Stimulated activated naive CD8-positive, alpha-beta T cell treated with anti-CD3 and anti-CD28 coated beads, Interleukin-15, Interleukin-2, amounts not matched to agents 100 U/mL and 50 U/mL, for 24 hours (primary cell): ENCODE measurements at places on chromosomes 7 and 10.

GRCh38 chr7:21579341-21580072 lies 36.7 kb downstream of the DNAH11 start:
- no peak for DNase-seq

- no peak for DNase-seq
These were observed 41.6 kb downstream of the SLC39A12 start for GRCh38 chr10:17993361-17993760.

DNA sequence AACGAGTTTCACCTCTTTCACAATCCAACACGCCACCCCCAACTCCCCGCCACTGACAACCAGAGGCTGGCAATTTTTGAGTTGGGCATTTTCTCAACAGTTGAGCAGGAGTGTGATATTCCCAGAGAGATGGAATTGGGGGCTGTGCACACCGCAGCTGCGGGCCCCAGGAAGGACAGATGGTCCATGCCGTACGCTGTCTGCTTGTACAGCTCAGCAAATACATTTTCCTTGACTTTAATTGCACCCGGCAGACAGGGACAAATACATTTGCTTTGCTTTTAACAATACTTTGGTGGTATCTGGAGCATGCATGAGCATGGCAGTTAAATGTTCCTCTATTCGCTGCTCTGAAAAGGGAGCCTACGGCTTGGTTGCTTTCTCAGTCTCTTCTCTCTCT lies 354.2 kb upstream of the DPP6 start:
- DNase-seq = no peak

- no peak for DNase-seq
These were observed 178.6 kb downstream of the RPS24 start for GRCh38 chr10:78212060-78212785.

DNA sequence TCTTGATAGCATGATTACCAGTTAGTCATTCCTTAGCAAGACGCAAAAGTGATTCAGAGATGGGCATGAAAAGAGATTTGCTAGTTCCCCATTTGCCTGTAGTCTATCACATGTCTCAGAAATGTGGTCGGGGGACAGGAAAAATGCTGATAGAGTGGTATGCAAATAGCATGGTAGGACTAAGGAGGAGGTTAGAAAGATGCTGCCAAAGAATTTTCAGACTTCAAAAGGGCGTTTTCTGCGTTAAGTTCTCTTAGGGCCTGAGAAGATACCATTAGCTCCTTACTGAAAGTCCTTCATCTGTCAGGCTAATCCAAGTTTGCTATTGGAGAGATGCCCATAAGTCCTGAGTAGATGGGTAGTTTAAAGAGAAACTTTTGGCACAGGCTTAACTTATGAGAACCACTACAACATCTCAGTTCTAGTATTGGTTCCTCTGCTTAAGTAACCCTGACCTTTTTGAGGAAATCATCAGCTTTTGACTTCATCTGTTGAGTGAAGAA lies 2.7 kb downstream of the CALD1 start:
- DNase-seq = no peak

DNA sequence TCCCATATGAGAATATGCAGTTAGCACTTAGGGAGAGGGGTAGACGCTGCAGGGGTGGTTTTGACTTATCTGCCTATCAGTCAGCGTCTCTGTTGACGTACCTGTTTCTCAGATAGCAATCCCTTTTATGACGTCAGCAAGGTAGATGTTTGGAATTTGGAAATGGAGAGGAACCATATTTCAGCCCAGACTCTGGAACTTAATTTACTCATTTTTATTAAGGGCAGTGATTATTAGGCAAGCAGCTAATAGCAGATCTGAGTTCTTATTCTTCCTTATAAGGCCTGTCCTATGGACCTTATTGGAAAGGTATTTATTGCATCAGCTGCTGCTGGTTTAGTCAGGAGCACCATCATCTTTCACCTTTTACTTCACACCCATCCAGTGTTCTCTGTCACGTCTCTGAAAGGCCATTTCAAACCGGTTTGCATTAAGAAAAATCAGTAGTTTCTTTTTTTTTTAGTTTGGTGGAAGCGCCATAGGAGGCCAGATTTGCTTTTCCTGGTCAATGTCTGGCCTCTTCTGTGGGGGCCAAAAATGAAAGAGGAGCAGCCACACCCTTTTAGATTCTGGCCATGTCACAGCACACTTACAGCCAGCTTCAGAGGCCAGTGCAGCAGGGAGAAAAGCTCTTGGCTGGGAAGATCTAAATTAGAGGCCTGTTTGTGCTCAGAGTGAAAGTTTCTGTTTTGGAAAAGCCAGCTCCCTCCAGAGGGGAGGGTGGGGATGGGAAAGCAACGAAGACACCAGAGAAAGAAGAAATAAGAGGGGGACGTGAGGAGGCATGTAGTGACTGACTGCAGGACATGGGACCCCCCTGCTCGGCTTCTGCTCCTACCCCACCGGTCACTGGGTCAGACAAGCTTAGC lies 146.3 kb downstream of the TCF7L2 start:
- no peak for DNase-seq

GRCh38 chr7:102320181-102320580 lies 33.5 kb downstream of the SH2B2 start:
- DNase-seq = no peak

GRCh38 chr7:1843271-1843861 lies 173.3 kb downstream of the ELFN1 start:
- DNase-seq = no peak

- DNase-seq = no peak
These were observed 974.5 kb downstream of the LRMDA start for GRCh38 chr10:76405922-76406321.

GRCh38 chr7:11181590-11181989 lies 207.9 kb downstream of the PHF14 start:
- DNase-seq = no peak

GRCh38 chr10:99450156-99450555 lies 19.7 kb upstream of the GOT1 start:
- DNase-seq = no peak

DNA sequence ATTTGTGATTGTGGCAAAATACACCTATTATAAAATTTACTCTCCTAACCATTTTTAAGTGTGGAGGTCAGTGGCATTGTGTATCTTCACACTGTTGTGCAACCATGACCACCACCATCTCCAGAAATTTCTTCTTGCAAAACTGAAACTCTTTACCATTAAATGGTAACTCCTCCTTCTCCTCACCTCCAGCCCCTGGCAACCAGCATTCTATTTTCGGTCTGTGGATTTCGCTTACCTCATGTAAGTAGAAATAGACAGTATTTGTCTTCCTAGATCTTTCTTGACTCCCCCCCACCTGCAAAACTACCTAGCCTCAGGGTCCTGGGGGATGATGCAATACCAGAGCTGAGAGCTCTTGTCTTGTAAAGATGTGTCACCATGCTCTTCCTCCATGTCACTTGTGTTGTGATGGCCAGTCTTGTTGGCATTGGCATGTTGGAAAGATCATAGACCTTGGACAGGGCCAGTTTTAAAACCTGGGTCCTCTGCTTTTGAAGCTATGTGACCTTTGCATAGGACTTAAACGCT lies 71.1 kb upstream of the EMX2 start:
- no peak for DNase-seq

GRCh38 chr10:99708428-99709012 lies 23.4 kb downstream of the COX15 start:
- DNase-seq = no peak

DNA sequence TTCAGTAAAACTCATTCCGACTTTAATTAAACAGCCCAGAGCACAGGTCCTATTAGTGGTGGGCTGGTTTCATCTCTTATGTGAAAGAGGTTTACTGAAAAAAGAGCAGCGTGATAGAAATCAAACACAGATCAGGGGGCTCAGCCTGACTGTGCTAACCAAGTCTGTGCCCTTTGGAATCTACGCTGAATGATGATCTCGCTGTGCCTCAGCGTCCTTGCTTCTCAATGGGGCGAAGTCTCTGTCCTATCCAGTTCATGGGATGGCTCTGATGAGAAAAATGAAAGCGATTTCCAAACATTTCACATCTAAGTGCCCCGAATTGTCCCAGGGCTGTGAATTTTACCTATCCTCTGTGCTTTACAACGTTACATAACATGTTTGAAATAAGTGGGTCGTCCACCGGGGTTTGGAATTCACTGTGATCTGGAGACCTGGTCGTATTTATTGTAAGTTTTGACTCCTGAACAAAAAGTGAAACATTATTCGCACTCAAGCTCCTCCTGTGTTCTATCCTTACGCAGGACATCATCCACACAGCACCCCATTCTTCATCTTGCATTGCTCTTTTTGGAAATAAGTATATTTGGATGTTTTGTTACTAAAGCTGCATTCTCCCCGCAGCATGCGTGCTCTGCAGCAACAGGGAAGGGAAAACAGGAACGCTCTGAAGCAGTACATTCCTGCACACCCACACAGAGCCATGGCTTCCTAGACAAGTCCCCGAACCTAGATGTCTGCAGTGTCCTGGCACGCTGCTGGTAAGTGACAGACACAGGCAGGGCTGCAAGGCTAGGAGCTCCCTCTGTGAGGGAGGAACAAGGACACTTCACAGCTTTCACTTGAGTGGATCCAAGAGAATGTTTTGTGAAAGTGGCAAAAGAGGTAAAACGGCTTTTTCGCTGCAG lies 83.5 kb downstream of the SLC37A3 start:
- DNase-seq = no peak

DNA sequence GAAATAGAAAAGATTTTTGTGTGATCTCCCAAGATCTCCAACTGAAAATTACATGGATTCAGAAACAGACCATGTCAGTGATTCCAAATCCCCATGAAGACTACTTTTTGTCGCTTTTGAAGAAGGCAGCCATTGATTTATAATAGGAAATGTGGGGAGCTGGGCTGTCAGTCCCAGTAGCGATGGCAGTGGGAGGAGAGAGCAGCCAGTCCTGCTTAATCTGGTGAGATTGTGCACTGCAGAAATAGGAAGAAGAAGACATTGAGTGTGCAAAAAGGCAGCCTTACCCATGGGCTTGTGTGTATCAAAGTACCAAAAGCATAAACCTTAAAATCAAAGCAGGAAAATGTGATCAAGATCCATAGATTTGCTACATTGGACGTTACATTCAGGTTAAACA lies 4.8 kb downstream of the ADRB1 start:
- no peak for DNase-seq

DNA sequence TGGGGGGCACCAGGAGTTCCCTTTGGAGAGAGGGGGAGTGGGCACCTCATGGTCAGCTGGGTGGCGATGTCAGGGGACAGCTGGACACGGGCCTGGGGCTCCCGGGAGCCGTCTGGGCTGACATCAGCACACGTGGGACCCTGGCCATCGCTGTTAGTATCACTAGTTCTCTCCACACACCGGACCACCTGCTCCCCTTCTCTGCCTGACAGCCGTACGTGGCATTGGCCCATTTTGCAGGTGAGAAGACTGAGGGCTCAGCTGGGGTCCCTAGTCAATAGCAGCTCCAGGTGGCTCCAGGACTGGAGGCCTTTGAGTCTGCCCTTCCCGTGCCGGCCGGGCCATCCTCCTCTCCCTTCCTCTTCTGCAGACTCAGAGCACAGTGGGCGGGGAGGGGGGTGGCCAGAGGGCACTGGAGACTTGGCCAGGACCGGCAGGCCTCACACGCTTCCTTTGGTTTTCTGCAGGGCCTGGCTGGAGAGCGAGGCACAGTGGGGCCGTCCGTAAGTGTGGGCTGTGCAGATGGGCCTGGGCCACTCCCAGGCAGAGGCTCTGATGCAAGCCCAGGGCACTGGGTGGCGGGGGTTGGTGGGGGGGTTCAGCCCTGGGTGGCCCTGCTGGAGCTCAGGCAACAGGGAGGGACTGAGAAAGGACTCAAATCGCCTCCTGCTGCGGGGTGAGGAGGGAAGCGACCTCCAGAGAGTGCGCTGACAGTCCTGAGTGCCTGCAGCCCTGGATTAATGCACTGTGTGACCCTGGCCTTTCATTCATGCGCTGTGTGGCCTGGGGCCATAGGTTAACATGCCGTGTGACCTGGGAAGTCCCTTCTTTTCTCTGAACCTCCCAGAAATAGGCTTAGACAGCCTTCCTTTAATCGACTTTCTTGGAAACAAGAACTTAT lies 78.2 kb downstream of the MYL10 start:
- DNase-seq = no peak

GRCh38 chr10:110059925-110060324 lies 52.1 kb downstream of the ADD3 start:
- no peak for DNase-seq

DNA sequence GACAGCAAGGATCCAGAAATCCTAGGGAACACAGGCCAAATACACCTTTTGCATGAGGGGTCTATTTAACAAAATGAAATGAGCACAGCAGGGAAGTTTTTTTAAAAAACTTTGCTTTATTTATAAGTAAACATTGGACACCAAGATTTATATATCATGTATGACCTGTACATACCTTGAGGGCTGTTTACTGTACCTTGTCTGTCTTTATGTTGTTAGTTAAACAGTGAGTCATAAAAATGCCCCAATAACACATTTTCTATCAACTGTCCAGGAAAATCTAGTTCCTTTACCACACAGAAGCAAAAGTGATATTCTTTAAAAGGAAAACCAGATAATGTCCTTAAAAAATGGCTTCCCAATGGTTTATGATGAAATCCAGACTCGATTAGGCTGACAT lies 45.1 kb upstream of the AGR3 start:
- no peak for DNase-seq

DNA sequence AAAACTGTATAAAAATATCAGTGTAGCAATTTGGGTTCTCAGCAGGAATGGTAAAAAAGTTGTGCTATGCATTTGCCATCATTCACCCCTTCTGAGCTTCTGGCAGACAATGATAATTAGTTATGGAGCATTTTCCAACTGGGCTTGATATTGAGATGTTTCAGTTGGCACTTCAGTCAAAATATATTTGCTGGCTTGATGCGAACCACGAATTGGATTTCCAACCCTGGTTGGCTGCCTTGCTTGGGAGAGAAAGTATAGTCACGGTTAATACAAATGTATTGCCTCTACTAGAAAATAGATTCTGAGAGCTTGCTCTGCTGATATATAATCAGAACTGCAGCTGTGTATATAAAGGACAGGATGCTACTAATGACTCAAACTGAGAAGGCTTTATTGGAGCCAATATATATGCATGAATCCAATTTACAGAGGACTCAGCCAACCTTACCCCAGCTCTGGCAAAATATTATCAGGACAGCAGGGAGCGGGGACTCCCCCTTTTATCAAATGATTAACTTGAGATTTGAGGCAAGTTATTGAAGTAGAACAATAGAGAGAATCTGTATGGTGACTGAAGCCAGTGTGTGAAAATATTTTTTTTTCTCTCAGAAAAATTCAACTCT lies 219.8 kb upstream of the SMIM30 start:
- DNase-seq = no peak

DNA sequence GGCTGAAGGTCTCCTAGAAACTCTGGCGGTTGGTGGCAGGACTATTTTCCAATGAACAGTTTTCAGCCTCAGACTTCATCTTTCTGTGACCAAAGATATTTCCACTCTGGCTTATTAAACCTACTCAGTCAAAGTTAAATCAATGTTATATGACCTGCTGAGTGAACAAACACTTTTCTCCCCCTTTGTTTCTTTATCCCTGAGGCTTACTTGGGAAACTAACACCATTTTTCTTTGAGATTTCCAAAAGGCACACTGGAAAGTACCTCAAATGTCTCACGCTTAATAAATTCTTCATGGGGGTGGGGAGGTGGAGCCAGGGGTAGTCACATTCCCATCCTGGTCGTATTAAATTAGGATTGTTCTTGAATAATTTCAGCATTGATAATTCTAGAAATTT lies 1.8 kb downstream of the TMEM26 start:
- no peak for DNase-seq
